ENCODE measurements at places on chromosomes 2 and 18.

DNA sequence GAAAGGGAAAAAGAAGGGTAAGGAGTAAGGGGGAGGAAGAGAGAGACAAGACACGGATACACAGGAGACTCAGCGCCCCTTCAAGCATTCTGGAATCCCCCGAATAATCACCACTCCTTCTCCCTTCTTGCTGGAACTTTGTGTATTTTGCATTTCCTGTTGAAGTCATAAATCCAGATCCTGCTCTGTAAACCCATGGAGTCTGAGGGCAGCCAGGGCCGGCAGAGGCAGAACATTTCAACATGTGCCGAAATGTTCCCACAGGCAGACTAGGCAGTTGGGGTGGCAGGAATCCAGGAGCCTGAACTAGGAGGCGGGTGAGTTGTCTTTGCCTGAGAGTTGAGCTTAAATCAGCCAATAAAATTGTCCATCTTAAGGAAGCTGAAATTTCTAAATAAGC is 193.1 kb downstream of the SH3RF3 start:
- peaks cover 14% of the 10 kb centered on the region for H3K4me1 ChIP-seq
- no peak for DNase-seq
- H3K4me3 ChIP-seq: no peak overlapping the region
- no peak overlapping the region for H3K27ac ChIP-seq
- H3K36me3 ChIP-seq: no peaks in the 10 kb centered on the region

- H3K4me1 ChIP-seq: no peaks in the 10 kb centered on the region
- peaks cover 10% of the 10 kb centered on the region for H3K27me3 ChIP-seq
- H3K27ac ChIP-seq: no peak within 1 kb of the TSS
- H3K36me3 ChIP-seq: no peaks in the 10 kb centered on the region
- H3K4me3 ChIP-seq: no peak within 1 kb of the TSS
These were observed at the start of gene ERBB4 for GRCh38 chr2:212538305-212539071. ERBB4 (minus strand) TSS chr2:212538802; CDS start chr2:212538530, 272 bp downstream.

DNA sequence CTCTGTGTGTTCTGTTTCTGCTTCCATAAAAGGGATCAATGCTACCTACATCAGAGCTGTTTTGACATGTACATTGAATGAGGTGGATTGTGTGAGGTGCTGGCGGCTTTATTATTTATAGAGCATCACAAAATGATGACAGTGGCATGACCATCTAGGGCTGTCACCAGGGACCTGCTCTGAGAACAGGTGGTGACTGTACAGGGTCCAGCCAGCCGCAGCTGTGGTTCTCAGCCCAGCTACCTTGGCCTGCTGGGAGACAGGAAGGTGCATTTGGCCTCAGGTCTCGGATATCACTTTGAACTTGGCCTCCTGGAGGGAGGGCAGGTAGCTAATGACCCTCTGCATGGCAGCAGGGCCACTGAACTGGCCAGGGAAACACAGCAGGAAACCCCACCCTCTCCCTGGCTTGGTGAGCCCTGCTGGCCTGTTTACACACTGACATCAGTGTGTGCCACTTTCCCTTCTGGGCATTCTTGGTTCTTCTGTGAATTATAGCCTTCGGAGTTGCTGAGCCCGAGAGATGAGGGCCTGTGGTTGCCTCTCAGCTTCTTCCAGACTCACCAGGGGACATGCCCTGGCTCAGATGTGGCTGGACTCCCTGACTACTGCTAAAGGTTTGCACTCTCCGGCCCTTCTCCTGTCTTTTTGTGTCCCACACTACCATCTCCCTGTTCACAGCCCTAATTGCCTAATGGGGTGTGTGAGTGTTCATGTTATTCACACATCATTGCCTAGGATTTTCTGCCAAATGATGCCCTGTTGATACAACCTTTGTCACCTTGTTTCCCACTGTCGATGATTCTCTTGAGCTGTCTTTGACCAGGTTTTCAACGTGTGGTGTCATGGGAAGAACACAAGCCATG is 109.2 kb upstream of the RAB12 start:
- no peak overlapping the region for H3K27ac ChIP-seq
- H3K27me3 ChIP-seq: no peaks in the 10 kb centered on the region
- no peaks in the 10 kb centered on the region for H3K36me3 ChIP-seq

DNA sequence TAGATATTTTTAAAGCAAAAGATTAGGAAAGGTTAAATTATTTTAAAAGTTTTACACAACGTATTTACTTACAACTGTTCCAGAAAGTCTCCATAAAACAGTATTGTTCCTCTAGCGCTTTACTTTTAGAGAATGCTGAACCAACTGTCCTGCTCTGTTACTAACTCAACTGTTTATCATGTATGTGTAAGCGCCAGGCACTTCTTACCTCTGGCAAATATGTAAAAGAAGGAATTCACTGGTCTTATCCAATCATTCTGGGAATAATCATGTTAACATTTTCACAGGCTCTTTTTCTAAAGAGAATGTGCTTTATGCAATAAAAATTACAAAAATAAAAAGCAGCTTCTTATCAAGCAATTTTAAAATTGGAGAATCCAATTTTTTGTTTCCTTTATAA is 68.0 kb downstream of the COBLL1 start:
- no peak overlapping the region for H3K27ac ChIP-seq
- no peak for DNase-seq
- H3K36me3 ChIP-seq: no peaks in the 10 kb centered on the region
- H3K27me3 ChIP-seq: no peaks in the 10 kb centered on the region
- no peaks in the 10 kb centered on the region for H3K4me1 ChIP-seq

GRCh38 chr2:205352094-205352493 is 330.2 kb upstream of the NRP2 start:
- no peaks in the 10 kb centered on the region for H3K36me3 ChIP-seq
- no peak overlapping the region for H3K4me3 ChIP-seq
- no peaks in the 10 kb centered on the region for H3K27me3 ChIP-seq
- no peaks in the 10 kb centered on the region for H3K4me1 ChIP-seq
- DNase-seq: no peak

DNA sequence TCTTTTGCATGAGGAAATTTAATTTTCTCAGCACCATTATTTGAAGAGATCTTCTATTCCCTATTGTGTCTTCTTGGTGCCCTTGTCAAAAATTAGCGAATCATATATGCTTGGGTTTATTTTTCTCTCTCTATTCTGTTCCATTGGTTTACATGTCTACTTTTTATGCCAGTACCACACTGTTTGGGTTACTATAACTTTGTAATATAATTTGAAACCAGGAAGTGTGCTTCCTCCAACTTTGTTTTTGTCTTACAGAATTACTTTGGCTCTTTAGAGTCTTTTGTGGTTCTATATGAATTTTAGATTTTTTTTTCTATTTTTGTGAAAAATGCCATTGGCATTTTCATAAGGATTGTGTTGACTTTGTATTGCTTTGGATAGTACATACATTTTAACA is 17.6 kb downstream of the ALMS1 start:
- no peak for DNase-seq
- no peaks in the 10 kb centered on the region for H3K27me3 ChIP-seq
- no peaks in the 10 kb centered on the region for H3K4me1 ChIP-seq
- no peaks in the 10 kb centered on the region for H3K36me3 ChIP-seq
- no peak overlapping the region for H3K27ac ChIP-seq

- peaks cover 30% of the 10 kb centered on the region for H3K27me3 ChIP-seq
- H3K4me1 ChIP-seq: no peaks in the 10 kb centered on the region
- no peak for DNase-seq
These were observed 65.3 kb downstream of the KCNF1 start for GRCh38 chr2:10977003-10977402.

DNA sequence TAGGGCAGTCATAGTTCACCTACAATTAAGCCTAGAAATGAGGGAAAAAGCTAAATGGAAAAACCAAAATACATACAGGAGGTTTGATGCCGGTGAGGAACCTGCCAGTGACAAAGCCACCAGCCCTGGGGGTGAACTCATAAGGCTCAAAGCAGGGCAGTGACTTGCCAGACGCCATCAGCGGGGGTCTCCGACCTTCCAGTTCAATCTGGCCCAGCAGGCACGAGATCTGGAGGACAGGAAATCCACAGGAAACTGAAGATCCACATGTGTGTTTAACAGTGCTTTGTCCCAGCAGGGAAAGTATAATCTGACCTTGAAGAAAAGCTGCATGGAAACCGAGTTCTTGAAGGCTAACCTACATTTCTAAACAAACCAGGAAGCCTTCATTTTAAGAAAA is 60.1 kb downstream of the POLR1A start:
- H3K36me3 ChIP-seq: peaks cover 71% of the 10 kb centered on the region
- H3K4me3 ChIP-seq: no peak overlapping the region
- H3K27ac ChIP-seq: no peak overlapping the region
- peaks cover 8% of the 10 kb centered on the region for H3K4me1 ChIP-seq
- no peak for DNase-seq
- H3K27me3 ChIP-seq: no peaks in the 10 kb centered on the region

DNA sequence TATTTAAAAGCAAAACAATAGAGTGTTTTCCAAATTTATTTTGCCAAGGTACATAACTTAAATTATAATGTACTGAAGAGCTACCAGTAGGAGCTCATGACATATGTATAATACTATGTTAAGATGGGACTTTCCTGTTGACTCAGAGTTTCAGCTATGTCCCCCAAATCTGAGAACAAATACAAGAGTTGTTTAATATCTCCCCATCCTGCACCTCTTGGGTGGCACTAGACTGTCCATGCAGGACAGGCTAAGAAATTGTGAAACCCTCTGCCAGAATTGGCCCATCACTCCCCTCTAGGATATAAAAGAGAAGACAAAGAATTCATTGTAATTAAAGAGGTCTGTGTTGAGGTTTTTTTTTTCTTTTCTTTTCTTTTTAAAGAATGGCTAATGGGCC is 21.7 kb upstream of the CTAGE1 start:
- H3K4me3 ChIP-seq: no peak overlapping the region
- no peak for DNase-seq
- H3K36me3 ChIP-seq: no peaks in the 10 kb centered on the region
- H3K27ac ChIP-seq: no peak overlapping the region

GRCh38 chr2:161139098-161139987 is 20.9 kb upstream of the TANK start:
- H3K4me1 ChIP-seq: peaks cover 32% of the 10 kb centered on the region
- no peak for DNase-seq
- H3K4me3 ChIP-seq: peak overlapping the region; percentile 47
- peak overlapping the region; percentile 93 for H3K27ac ChIP-seq
- H3K36me3 ChIP-seq: no peaks in the 10 kb centered on the region

DNA sequence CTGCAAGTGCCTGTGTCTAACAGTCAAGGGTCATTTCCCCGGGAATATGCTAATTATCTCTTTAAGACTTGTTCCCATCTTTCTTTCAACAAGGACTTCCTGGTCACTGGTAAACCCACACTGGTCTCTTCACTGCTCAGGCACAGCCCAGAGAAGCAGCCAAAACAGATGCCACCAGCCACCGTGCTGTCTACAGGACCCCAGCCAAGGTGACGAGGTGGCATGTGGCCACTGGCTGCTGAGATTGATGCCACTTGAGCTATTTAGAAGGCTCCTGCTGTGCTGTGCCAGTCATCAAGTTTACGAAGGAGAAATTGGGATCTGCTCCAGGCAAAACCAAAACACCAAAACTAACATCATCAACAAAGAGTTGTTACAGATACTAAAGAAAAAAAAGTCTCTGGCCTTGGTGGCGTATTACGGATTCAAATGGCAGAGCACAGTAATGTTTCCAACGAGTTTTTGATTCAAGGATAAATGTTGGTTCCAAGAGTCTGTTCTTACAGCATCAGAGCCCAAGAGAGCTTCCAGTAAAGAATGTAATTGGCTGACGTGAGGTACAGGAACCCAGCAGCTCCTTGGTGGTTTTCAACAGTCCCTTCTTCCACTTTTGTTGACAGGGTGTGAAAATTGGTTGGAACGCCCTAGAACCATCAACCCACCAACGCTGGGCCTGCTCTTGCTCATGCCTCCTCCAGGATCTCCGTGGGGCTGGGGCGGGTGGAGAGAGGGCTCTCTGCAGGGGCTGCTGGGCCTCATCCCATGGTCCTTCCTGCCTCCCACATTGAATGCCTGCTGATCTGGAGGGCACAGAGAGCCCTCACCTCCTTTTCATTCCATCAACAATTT is 63.7 kb upstream of the ZCCHC2 start:
- no peaks in the 10 kb centered on the region for H3K36me3 ChIP-seq
- no peak overlapping the region for H3K4me3 ChIP-seq
- H3K4me1 ChIP-seq: no peaks in the 10 kb centered on the region
- DNase-seq: no peak
- H3K27ac ChIP-seq: no peak overlapping the region
- no peaks in the 10 kb centered on the region for H3K27me3 ChIP-seq

DNA sequence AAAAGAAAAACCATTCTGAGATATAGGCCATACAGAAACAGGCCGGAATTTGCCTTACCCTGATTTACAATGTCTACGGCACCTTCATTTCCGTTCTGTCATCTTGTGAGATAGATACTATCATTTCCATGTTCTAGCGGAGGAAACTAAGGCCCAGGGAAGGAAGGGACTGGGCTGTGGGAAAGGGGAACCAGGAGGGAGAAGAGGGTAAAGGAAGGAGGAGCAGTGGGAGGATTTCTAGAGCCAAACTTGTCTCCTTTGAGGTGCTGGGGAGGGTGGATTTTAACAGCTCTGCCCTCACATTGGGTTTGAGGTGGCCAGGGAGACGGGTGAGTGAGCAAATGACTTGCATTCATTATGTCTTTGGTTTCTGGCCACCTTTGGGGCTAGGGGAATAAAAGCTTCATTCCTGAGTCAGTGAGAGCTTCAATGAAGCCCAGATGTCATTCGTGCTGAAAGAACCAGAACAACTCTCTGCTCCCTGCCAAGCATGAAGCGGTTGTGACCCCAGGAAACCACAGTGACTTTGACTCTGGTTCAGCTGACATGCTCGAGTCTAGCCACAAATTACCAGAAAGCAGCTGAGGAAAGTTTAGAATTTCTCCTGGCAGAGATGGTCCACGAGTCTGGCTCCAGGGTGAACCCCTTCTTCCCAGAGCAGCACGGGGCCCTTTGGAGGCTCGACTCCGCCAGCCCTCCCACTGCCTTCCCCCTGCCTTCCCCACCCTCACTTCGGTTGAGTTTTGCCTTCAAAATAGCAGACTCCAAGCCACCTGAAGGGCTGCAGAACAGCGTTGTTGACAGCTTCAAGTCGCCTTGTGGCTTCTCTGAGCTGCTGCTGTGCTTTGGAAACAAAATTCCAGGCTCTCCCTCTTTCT is 3.8 kb downstream of the ACTG2 start:
- DNase-seq: peak; percentile 33
- H3K4me1 ChIP-seq: peaks cover 6% of the 10 kb centered on the region
- H3K36me3 ChIP-seq: no peaks in the 10 kb centered on the region

DNA sequence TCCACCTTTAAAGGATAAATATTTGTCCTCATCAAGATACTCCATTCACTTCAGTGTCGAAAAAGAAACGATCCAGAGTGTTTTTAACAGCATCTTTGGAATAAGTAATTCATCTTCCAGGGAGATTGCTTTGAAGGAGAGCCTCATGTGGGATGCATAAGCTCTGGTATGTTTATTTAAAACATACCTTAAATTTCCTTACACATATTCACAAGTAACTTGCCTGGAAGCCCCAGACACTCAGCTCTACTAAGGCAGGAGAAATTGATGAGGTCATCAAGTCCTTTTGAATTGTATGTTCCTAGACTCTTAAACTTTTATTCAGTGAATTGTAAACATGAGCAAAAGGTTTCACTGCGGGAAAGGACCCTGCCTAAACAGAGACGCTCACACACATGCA is 103.0 kb downstream of the CDK15 start:
- DNase-seq: no peak
- no peaks in the 10 kb centered on the region for H3K36me3 ChIP-seq
- no peak overlapping the region for H3K4me3 ChIP-seq
- no peaks in the 10 kb centered on the region for H3K27me3 ChIP-seq
- no peak overlapping the region for H3K27ac ChIP-seq
